ENCODE measurements at places on chromosomes 5 and 9. TPM values are rescaled to one million over a fixed set of nuclear protein-coding genes. Genes with fewer than 3 reads are reported as not detected.

Gene DBH
- not detected for total RNA-seq

Gene PTGES
- total RNA-seq = 175 TPM

Gene UCK1
- 23.3 TPM for total RNA-seq

Gene CCDC192
- not detected for total RNA-seq

Gene NOXA1
- total RNA-seq = 1.5 TPM

Gene C9orf43
- 0.73 TPM for total RNA-seq

Gene IFNE
- 1.8 TPM for total RNA-seq

Gene TBCA
- 272 TPM for total RNA-seq

Gene SLCO6A1
- not detected for total RNA-seq

Gene SUSD3
- total RNA-seq = 0.65 TPM

Gene TLR4
- total RNA-seq = 0.07 TPM

Gene ERMP1
- total RNA-seq = 19.6 TPM

Gene PCDHB8
- total RNA-seq = 0.19 TPM

Gene SGCD
- 4.1 TPM for total RNA-seq

Gene HDHD3
- total RNA-seq = 21.1 TPM

Gene ARSI
- 26.6 TPM for total RNA-seq

Gene ANXA2R
- 2.5 TPM for total RNA-seq

Gene LHX3
- total RNA-seq = 0.08 TPM

Gene XPA
- total RNA-seq = 13.9 TPM

Gene FRRS1L
- total RNA-seq = 0.13 TPM

Gene FAM153A
- not detected for total RNA-seq

Gene NKD2
- 22.6 TPM for total RNA-seq

Gene NUTM2G
- not detected for total RNA-seq

Gene SLC1A3
- not detected for total RNA-seq

Gene DRD1
- 0.08 TPM for total RNA-seq

Gene PCDHGA1
- total RNA-seq = 0.26 TPM

Measured in A549 treated with Mapracorat at 1 μM for 4 hours (cell line).